Adipose tissue (tissue), 3 donors: ENCODE measurements at places on chromosomes 7 and 10. TPM values are rescaled to one million over a fixed set of nuclear protein-coding genes. Genes with fewer than 3 reads are reported as not detected.

The ARHGAP19 gene
- 1.7 TPM for polyA plus RNA-seq

The EPHA1 gene
- polyA plus RNA-seq: not detected

The HOXA10 gene
- 18.3 TPM for polyA plus RNA-seq

The ETV1 gene
- 2.5 TPM for polyA plus RNA-seq

The NPC1L1 gene
- polyA plus RNA-seq: 0.38 TPM

The SPDYE16 gene
- polyA plus RNA-seq: 0.05 TPM

The INHBA gene
- 0.22 TPM for polyA plus RNA-seq

The FBXO24 gene
- polyA plus RNA-seq: 0.16 TPM

The SFRP4 gene
- polyA plus RNA-seq: 3.0 TPM

The FAM131B gene
- polyA plus RNA-seq: 0.09 TPM

The WIPF3 gene
- polyA plus RNA-seq: 1.1 TPM

The MMD2 gene
- not detected for polyA plus RNA-seq

The TMEM236 gene
- polyA plus RNA-seq: 0.24 TPM

The LIPF gene
- polyA plus RNA-seq: 1.3 TPM

The CALML5 gene
- polyA plus RNA-seq: not detected

The LOXL4 gene
- polyA plus RNA-seq: 2.8 TPM

The NDUFB8 gene
- 140 TPM for polyA plus RNA-seq

The MYH16 gene
- polyA plus RNA-seq: not detected

The ANKRD1 gene
- polyA plus RNA-seq: 5.6 TPM

The HGF gene
- polyA plus RNA-seq: 5.1 TPM

The NEUROG3 gene
- polyA plus RNA-seq: not detected

The ITIH5 gene
- polyA plus RNA-seq: 7.9 TPM

The PRKAR2B gene
- polyA plus RNA-seq: 38.9 TPM

The CALCR gene
- not detected for polyA plus RNA-seq

The CPN1 gene
- not detected for polyA plus RNA-seq

The ANKRD2 gene
- polyA plus RNA-seq: 0.67 TPM

The CC2D2B gene
- polyA plus RNA-seq: 1.5 TPM

The CASTOR2 gene
- 1.5 TPM for polyA plus RNA-seq

The BICC1 gene
- 20.8 TPM for polyA plus RNA-seq

The LAMB4 gene
- not detected for polyA plus RNA-seq

The CDCA7L gene
- polyA plus RNA-seq: 5.8 TPM

The FRMPD2 gene
- polyA plus RNA-seq: not detected

The SFRP5 gene
- 0.67 TPM for polyA plus RNA-seq

The GRM8 gene
- 0.07 TPM for polyA plus RNA-seq

The UBE2H gene
- 41.1 TPM for polyA plus RNA-seq

The INMT gene
- 4.8 TPM for polyA plus RNA-seq

The OPN4 gene
- 0.34 TPM for polyA plus RNA-seq

The SSC4D gene
- polyA plus RNA-seq: 5.8 TPM

The MYO1G gene
- 1.1 TPM for polyA plus RNA-seq

The IL15RA gene
- 29.6 TPM for polyA plus RNA-seq

The ELN gene
- polyA plus RNA-seq: 142 TPM

The DRGX gene
- polyA plus RNA-seq: not detected

The SPDYE11 gene
- polyA plus RNA-seq: not detected

The EN2 gene
- 0.04 TPM for polyA plus RNA-seq

The CUL2 gene
- polyA plus RNA-seq: 12.0 TPM
